ENCODE measurements at places on chromosomes 2 and 18. TPM values are rescaled to one million over a fixed set of nuclear protein-coding genes. Genes with fewer than 3 reads are reported as not detected.
A peak's percentile ranks its signal among the peaks of the same experiment; 100 is the strongest.

The TRIM43 gene
- total RNA-seq: not detected

GRCh38 chr2:25043241-25043867 lies 1.5 kb downstream of the EFR3B start:
- DNase-seq: peak; percentile 8

DNA sequence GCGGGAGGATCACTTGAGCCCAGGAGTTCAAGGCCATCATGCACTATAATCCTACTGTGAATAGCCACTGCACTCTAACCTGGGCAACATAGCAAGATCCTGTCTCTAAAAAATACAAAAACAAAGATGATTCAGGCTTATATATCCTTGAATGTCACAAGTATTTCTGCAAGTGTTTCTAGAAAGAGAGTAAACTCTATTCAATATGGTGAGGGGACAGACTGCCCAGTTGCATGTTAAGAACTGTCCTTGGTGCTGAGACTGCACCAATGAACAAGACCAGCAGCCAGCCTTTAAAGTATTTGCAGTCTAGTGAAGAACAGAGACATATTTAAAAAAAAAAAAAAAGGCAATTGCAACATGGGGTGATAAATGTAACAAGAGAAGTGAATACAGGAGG lies 16.4 kb downstream of the MAP3K19 start:
- DNase-seq: no peak

DNA sequence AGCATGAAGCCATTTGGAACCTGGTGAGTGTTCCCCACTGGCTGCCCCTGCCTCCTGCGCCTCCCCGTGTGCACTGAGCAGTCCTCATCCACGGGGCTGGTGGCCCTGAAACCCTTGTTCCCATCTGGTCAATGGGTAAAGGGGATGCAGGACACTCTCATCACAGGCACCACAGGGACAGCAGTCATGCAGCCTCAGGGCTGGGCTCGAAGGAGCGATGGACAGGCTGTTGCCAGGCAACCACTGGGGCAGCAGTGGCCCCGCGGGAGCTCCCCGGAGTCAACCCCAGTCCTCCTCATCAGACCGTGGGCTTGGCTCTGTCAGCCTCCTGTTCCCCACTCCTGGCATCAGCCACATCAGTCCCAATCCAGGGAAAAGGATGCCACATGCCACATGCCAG lies 509.5 kb downstream of the EIPR1 start:
- DNase-seq: no peak

GRCh38 chr2:218780851-218781690 lies 876 bp upstream of the CYP27A1 start:
- DNase-seq: no peak

Data from neural crest cell (in vitro differentiated cells).